CD4-positive, alpha-beta T cell (primary cell): ENCODE measurements at places on chromosomes 16 and 17.
A peak's percentile ranks its signal among the peaks of the same experiment; 100 is the strongest.

DNA sequence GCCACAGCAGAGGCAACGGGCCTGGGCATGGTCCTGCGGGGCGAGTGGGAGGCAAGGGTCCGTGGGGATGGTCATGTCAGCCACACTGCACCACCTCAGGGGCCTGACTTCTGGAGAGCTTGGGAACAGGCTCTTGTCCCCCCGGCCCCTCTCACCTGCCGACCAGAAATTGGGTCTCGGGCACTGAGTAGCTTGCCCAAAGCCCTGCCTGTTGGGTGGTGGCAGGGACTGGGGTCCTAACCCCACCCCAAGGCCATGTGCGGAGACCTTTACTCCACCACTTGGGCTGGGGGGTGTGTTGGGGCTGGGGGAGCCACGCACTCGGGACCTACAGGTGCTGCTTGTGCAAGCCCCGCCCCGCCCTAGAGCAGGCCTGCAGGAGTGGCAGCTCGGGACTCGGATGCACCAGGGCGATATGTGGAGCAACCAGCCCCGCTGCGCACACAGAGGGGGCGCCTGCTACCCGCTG lies 24.2 kb upstream of the CHMP6 start:
- no peak for DNase-seq

GRCh38 chr17:72510351-72511016 lies 389.7 kb downstream of the SOX9 start:
- no peak for DNase-seq

DNA sequence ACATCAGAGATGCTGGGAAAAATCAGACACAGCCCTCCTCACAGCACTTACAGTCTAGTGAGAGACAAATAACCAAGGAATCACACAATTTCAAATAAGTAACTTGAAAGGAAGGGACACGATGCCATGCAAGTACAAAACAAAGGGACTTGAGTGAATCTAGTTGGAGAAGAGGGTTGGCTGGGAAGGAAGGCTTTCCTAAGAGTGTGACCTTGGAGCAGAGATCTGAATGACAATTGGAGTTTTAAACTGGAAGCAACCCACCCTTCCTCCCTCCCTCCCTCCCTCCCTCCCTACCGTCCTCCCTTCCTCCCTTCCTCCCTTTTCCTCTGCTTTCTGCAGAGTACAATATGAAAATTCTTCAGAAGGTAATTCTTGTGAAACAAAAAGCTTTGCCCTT lies 31.1 kb downstream of the ADAMTS18 start:
- no peak for DNase-seq

- no peak for DNase-seq
Observed at GRCh38 chr17:48790607-48791127, 26.4 kb downstream of the TTLL6 start.

GRCh38 chr16:79013930-79014660 lies 586.4 kb downstream of the MAF start:
- DNase-seq: no peak

- no peak for DNase-seq
Observed at GRCh38 chr16:79302731-79303130, 297.8 kb downstream of the MAF start.

DNA sequence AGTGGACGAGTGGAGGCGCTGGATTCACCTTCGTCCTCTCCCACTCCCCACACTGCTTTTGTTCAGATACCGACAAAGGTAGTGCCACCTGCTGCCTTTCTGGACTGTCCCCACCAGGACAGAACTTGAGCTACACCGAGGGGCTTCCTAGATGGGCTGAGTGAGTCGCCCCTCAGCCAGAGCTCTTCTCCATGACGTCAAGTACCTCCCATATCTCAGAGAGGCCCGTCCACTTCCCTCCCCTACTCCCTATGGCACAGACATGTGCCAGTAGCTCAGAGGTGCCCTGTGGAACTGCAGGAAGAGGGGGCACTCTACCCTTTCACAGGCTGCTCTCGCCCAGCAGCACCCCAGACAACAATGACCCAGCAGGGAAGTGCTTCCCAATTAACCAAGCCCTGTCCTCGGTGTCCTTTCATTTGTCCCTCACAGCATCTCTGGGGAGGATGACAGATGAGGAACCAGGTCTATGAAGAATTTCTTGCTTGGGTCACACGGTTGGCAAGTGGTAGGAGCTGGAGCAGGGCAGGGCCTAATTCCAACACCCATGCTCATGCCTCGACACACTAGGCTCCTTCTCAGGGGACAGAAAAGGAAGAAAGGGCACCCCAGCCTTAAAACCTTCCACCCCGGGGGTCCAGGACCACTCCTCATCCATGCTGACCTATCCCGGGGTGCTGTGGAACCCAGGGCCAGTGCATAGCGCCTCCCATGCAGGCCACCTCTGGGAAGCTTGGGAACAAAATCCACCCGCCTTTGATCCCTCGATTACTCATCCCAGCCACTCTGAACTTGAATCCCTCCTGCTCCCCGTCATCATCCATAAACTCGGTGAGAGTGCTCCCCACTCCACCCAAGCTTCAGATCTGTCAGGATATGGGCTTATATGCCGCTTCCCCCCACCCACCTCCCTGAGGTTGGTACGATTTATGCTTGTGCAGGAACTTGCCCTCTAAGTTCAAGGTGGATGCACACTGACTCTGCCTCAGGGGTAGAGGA lies 51.7 kb downstream of the WNT3 start:
- DNase-seq: no peak

- DNase-seq: no peak
Observed at GRCh38 chr17:35255316-35255715, 12.4 kb downstream of the SLFN5 start.

- DNase-seq: peak; percentile 72
Observed at GRCh38 chr17:79840269-79840988, 1.2 kb upstream of the CBX4 start.

DNA sequence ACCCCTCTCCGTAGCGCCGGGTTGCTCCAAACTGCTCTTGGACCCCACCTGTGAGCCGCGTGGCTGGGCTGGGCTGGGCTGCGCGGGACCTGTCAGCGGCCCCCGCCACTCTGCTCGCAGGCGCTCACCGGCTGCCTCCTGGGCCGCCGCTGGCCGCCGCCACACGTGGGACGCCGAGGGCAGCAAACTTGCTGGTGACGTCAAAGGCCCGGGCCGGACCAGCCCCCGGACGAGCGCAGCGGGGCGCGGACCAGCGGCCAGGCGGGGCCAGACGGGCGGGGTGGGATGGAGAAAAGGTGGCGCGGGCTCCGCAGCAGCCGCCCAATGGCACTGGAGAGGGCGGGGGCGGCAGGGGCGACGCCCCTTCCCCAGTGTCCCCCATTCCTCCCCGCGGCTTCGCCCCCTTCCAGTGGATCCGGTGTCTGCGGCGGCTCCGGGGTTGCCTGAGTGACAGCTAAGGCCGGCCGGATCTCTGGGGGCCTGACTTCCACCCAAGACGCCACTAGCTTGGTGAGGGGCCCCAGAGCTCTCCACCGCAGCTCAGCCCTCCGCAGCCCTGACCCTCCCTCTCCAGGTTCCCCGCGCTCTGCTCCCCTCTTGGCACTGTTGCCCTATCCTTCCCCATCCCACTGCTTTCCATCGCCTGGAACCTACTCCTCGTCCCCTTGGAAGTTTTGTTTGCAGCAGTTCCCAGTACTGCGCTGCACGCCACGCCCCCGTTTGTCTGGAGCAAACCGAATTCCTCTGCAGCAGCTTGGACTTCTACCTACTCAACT lies at the start of gene HS3ST3A1:
TSS of gene HS3ST3A1 (minus strand) at position 154 of the 776 bp plus-strand sequence. CDS start 800 bp downstream, outside the sequence.
- DNase-seq: no peak

DNA sequence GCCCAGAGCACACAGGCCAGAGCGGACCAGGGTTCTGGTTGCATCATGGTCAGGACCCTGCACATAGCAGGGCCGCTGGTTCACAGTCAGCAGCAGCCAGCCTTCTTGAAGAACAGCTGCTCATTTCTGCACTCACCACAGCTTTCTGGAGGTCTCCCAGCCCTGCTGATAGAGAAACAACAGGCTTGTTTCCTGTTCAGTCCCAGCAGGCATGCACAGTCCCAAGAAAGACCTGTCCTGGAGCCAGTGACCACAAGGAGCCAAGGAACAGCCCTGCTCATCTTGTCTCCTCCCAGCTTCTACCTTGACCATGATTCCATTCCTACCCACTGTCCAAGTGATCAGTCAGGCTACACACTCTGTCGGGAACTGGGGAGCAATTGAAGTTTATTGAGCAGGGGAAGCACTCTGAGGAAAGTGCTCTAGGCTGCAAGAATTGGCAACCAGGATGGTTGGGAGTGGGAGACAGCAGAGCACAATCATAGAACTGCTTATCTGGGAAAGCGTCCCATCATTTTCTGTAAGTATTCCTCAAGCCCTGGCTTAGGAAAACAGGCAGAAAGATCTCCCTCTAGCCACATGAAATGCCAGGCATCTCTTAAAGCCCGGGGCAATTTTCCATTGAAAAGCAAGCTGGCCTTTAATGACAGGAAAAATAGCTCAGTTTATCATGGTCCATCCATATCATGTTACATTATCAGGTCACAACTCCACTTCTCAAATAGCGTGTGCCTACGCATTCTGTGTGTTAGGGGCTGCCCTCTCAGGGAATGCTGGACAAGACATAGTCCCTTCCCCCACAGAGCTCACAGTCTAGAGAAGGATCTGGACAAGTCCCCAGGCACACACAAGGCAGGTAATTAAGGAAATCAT lies 155.4 kb upstream of the FOXF1 start:
- no peak for DNase-seq

DNA sequence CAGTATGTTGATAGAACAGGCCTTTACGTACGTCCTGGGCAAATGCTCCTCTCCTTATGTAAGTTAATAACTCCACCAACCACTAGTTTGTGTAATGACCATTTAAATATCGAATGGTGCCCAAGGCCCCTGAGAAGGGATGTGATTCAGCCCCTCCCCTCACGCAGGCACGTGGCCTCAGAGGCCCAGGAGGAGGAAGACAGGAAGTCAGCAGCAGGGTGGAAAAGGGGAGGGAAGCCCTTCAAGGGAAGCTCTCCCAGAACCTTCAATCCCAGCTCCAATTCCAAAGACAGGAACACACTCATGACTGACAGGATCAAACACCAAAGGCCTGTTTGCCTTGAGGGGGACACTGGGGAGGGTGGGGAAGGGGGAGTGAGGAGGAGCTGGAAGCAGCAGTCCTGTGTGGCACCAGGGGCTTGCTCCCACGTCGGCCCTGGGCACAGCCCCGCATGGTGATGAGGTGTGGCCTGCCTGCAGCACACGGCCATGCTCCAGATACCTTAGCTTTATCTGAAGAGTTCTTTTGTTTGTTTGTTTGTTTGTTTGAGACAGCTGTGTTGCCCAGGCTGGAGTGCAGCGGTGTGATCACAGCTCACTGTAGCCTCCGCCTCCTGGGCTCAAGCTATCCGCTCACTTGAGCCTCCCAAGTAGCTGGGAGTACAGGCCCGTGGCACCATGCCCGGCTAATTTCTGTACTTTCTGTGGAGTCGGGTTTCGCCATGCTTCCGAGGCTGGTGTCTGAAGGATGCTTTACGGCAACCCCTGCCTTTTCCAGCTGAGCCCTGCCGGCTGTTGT lies 105.0 kb downstream of the ZNF778 start:
- no peak for DNase-seq

DNA sequence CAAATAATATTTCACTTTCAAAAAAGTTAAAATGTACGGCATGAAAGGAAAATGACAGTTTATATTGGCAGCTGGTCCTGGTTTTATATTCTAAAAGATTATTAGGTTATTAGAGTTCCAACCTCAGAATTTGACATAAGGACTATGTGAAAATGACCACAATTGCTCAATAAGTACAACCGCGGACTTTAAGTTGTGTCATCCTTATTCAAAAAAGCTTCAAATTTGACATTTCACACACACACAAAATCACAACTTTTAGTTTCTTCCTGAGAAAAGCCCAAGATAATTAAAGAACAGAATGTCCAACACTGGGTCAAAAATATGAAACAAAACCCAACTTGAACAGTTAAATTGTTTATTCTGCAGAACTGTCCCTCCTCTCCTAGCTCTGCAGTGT lies 133.2 kb upstream of the AXIN2 start:
- DNase-seq: no peak

DNA sequence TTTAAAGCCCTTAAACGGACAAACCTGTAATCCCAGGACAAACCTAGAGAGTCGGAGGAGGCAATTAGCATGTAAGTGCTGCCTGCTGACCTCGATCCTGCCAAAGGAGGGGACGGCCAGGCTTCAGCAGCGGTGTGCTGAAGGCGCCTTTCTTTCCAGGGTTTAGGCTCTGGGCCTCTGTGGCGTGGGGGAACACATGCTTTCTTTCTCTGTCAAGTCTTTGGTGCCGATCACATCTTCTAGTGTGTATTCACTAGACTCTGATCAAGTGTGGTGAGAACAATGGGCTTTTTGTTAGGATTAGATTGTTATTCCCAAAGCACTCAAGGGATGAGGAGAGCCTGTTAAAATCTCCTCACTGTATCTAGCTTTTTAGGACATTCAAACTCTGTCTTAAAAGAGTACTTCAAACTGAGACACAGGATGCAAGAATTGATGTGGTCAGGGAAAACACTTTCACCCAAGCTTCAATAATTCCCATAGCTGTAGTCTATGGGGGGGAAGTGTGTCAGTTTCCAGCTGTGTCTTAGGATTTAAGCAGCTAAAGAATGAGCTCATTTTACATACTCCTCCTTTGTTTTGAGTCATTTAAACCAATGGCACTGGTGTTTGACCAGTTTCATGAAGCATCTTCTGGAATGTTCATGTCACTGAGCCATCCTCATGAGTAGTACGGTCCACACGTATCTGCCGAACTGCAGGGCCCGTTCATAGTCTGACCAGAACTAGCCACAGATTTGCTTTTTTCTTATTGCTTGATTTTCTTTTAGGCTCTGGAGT lies 51.2 kb downstream of the RPA1 start:
- DNase-seq: no peak

- DNase-seq: no peak
Observed at GRCh38 chr17:66299711-66300110, 2.7 kb upstream of the PRKCA start.

DNA sequence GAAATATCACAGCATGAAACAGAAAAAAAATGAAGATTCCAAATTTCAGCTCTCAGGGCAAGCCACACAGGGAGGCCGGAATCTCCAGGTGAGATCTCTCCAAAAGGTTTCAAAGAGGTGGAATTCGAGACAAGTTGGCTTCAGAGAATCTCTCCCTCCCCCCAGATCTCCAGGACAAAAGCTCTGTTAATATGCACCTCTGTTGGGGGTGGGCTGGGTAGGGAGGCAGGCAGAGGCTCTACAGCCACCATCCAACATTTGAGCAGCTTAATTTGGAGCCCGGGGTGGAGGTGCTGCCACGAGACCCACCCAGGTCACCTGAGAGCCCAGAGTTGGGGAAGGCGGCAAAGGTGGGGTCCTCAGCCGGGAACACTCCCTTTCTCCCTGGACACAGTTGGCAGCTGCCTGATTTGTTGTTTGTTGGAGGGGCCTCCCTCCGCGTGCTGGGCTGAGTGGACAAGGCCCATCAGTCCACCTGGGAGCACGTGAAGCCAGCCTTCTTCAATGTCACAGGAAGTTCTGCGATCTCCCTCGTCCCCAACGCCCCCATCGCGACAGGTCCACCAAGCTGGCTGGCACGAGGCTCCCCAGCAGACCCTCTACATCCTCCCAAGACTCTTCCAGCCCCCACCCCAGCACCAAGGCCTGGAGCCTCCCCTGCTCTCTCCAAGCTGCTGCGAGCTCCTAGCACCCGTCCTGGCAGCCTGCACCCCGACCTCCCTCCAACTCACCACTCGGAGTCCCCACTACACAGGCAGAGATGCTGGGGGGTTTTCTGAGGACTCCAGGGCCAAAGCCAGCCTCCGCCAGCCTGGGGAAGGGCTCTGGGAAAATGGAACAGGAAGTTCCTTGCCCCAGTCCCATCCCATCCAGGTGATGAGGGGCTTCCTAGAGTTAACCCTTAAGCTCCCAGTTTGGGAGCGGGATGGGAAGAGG lies at the start of gene ZSCAN10:
TSS of gene ZSCAN10 (minus strand) at position 836 of the 936 bp plus-strand sequence. CDS start 6,357 bp downstream, outside the sequence.
- DNase-seq: no peak

- peak; percentile 55 for DNase-seq
Observed at GRCh38 chr17:58577696-58578095, 63.3 kb upstream of the MTMR4 start.
